ENCODE measurements at places on chromosomes 1 and 21. TPM values are rescaled to one million over a fixed set of nuclear protein-coding genes. Genes with fewer than 3 reads are reported as not detected.

DNA sequence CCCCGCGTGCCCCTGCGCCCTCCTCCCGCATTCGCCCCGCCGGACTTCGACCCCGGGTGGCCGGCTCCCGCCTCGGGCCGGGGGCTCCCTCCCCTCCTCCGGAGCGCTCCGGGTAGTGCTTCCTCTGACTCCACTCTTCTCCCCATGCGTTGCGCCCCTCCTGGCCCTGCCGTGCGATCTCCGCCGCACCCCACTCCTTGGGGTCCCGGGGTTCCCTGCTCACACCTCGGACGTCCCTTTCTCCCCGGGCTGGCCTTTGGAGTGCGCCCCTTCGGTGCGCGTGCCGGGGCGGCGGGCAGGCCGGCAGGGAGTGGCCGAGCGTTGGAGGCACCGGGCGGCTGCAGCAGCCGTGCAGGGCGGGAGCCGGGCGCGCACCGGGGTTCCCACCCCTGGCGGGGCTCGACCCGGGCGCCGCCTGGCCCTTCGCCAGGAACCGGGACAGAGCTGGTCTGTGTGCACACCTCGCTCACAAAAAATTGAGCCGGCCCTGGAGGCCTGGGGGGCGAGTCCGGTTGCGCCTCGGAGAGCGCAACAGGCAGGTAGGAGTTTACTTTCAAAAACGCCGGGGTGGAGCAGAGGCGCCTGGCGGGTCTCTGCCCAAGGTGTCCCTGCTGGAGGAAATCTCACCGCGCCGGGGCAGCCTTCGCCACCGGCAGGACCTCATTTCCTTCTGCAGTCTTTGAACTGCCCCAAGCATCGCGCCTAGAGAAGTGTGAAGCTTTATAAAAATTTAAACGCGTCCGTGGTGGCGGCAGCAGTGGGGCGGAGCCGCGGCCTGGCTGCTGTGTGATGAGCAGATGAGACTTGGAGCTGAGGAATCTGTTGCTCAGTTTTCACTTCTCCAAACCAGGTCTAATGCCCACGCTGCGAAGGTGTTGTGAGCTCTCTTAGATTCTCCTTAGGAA is 650 bp downstream of the VANGL1 start:
- peak; percentile 59 for DNase-seq

GRCh38 chr1:242086706-242087105 is 87.8 kb upstream of the MAP1LC3C start:
- DNase-seq, result no peak

GRCh38 chr1:220894025-220894923 is 15.0 kb downstream of the HLX start:
- no peak for DNase-seq

- no peak for DNase-seq
Observed at GRCh38 chr1:207836591-207837347, 74.2 kb downstream of the CD34 start.

DNA sequence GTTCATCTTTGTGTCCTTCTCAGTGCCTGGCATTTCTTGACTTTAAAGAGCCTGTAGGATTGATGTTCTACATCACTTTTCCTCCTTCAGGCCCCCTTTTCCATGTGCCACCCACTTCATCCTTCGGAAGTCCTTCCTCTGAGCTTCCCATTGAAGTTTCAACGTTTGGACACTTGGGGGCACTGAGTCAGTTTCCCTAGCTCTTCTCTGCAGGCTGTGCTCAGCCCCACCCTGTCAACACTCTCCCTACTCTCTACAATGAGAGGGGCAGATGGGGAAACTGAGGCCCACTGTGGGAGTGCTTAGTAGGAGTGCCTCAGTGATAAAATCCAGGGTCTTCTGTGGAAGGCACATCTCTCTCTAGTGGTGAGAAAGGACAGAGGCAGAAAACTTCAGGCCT is 11.9 kb downstream of the KCNJ10 start:
- DNase-seq, result no peak

KMO gene
- total RNA-seq, result not detected

CNR2 gene
- not detected for total RNA-seq

Data from MG63 (cell line).